ENCODE measurements at places on chromosomes 6 and 20.
A peak's percentile ranks its signal among the peaks of the same experiment; 100 is the strongest.

GRCh38 chr6:168371185-168371584, 51.6 kb upstream of the DACT2 start:
- DNase-seq, result no peak

DNA sequence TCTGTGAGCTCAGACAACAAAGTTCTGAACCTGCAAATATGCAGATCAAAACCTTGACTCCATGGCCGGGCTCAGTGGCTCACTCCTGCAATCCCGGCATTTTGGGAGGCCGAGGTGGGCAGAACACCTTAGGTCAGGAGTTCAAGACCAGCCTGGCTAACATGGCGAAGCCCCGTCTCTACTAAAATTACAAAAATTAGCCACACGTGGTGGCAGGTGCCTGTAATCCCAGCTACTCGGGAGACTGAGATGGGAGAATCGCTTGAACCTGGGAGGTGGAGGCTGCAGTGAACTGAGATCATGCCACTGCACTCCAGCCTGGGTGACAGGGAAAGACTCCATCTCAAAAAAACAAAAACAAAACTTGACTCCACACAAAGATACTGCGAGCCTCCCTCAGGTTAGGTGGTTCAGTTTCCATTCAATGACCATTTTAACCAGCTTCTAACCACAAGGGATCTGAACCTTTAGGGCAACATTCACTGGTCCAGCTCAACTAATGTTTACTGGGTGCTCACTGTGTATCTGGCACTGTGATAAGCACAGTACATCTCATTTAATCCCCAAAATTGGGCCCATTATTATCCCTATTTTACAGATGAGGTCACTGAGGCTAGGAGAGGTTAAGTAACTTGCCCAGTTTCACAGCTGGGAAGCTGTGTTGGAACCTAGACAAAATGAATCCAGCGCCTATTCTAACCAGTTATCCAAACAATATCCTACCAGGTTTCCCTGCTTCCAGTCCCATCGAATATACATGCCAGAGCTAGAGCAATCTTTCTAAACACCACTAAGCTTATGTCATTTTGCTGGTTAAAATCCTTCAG, 1.8 kb downstream of the SNRPB start:
- no peak for DNase-seq

- DNase-seq, result no peak
Observed at GRCh38 chr6:123745895-123746294, 57.8 kb upstream of the NKAIN2 start.

DNA sequence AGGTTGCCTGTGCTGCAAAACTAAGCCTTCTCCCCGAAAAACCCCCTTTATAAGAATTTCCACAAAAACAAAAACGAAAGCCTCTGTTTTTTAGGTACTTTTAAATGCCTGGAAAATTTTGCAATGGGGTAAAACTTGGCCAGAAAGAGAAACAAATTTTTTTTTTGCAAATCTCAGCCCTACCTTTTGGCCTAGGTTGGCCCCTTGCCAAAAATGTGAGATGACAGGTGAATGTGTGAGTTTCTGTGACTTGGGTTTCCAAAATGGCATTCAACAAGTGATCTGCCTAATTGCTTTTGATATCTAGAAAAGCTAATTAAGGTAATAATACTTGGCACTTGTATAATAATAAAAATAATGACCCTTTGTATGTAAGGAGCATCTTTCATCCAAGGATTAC, 48.4 kb downstream of the MAFB start:
- no peak for DNase-seq

- no peak for DNase-seq
Observed at GRCh38 chr20:58130581-58130980, 97.9 kb downstream of the ANKRD60 start.

- no peak for DNase-seq
Observed at GRCh38 chr6:167917551-167918154, 79.8 kb upstream of the KIF25 start.

- DNase-seq, result no peak
Observed at GRCh38 chr6:158717341-158718330, 67.8 kb downstream of the SYTL3 start.

- DNase-seq, result no peak
Observed at GRCh38 chr20:7375905-7376304, 564.4 kb downstream of the HAO1 start.

DNA sequence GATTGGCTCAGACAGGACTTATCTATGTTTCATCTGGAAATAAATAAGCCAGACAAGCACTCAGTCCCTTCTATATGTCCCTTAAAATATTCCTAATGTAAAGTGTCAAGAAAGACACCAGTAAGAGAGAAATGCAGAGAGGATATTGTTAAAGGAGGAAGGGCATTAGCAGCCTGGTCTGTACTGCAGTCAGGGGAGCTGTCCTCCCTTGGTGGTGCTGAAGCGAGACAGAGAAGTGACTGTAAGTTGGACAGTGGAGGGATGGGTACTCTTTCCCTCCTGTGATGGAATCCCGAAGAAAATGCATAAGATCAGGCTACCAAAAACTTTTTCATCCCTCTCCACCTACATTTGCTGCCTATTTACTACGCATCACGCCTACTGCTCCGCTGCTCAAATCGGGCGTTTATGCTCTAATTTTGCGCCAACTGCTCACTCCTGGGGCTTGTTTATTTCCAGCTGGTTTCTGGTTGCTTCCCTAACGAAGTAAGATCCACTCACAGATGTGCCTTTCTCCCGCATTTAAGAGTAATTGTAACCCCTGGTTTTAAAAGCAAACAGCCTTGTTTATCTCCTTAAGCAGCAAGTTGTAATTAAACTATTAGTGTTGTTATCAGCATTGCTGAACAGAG, 35.2 kb downstream of the PHACTR1 start:
- DNase-seq, result peak; percentile 86

DNA sequence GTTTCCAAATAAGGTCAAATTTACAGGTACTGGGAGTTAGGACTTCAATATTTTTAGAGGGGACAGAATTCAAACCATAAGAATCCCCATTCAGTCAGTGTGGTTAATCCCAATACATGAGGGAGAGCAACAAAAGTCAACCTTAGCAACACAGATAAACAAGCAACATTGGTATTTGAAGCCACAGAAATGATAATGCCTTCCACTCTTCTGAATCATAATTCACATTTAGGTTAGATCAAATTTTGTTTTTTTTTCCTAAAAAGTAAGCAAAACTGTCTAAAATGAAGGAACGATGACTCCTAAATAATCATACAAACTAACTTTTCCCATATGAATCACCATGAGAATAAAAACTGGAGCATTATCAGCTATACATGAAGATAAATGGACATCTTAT, 246.0 kb upstream of the TENT5A start:
- no peak for DNase-seq

- no peak for DNase-seq
Observed at GRCh38 chr6:168326294-168327261, 7.0 kb upstream of the DACT2 start.

DNA sequence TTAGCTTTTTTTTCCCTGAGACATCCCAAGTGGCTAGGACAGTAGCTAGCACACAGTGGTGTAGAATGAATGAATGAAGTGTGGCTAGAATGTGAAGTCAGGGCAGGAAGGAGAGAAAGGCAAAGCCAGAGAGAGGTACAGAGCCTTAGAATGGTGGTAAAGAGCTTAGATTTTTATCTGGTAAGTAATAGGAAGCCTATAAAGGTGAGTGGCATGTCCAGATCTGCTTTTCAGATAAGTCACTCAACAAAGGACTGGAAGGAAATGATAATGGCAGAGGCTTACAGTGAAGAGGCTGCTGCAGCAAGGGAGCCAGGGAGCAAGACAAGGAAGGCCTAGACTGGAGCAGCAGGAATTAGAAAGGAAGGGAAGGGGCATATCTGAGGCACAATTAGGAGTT, 96.0 kb upstream of the PRDM1 start:
- no peak for DNase-seq

- DNase-seq, result no peak
Observed at GRCh38 chr20:63963784-63964301, 5.9 kb downstream of the ZNF512B start.

DNA sequence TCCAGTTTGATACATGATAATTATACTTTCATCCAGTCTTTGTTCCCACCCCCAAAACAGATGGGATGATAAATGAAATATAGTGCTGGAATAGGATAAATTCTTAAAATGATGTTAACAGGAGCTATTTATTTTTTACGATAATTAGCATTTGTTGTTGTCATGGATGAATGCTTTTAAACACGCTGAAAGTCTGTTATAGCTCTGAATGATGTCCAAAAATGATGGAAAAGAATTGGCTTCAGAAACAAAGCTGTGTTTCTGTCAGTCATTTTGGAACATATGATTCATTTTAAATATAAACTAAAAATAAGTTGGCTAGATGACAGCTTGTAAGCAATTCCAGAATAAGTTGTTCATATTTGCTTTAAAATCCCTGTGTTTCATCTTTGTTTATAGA, 237.4 kb downstream of the GRIK2 start:
- DNase-seq, result no peak

- no peak for DNase-seq
Observed at GRCh38 chr6:29633534-29633905, 537 bp upstream of the GABBR1 start.

GRCh38 chr6:42720739-42721138, 1.7 kb downstream of the PRPH2 start:
- no peak for DNase-seq

DNA sequence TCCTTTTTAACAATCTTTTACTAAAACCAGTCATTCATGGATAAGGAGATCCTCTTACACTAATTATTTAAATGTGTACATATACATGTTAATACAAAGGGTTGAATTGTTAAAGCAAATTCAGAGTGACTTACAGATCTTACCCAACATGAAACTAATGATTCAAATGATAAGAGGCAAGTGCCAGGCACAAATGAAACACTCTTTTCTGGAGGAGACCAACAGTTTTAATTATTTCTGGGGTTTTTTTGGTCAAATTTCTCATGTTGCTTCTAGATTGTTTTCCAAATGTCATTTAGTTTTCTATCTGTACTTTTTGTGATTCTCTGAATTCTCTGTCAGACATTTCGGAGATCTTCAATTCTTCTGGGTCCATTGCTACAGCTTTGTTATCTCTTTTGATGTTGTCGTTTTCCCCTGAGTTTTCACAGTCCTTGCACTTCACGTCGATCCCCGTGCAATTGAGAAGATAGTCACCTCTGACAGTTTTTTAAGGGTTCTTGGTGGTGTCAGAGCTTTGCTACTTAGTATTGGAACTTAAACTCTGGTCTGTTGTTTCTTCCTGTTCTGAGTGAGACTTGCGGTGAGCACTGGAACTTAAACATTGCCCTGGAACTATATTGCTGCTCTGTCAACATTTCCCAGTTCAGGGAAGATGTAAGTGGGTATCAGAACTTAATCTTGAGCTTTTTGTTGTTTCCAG, 23.2 kb downstream of the MAS1 start:
- DNase-seq, result no peak

DNA sequence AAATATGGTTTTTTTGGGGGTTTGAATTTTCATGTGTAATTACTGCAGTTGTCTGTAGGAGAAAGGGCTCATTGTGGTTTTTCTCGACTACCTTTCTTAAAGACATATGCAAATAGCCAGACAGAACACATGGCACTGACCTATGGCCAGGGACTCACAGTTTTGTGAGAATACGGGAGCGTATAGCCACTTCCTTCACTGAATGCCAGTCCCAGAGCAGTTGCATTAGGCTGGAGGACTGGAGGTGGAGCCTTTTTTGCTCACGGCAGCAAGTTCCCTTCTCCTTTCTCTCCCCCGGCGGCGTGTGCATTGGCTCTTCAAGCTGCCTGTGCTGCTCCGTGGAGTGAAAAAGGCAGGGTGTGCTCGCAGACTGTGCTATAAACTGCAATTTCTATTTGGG, 114.9 kb downstream of the AKAP7 start:
- peak; percentile 48 for DNase-seq

DNA sequence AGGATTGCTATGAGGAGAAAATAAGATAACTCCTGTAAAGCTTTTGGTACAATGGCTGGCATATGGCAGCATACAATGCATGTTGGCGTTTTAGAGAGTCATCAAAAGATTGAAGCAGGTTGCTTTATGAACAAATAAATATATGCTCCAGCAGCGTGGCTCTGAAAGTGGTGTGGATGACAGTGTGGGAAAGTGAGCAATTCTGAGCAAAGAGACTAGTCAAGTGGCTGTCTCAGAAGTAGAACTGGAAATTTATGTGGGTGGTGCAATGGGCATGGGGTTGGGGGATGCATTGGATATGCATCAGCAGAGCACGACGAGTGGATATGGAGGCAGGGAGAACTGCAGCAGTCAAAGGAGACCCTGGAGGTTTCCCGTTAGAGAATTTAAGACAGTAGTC, 66.2 kb upstream of the PHACTR2 start:
- DNase-seq, result no peak

DNA sequence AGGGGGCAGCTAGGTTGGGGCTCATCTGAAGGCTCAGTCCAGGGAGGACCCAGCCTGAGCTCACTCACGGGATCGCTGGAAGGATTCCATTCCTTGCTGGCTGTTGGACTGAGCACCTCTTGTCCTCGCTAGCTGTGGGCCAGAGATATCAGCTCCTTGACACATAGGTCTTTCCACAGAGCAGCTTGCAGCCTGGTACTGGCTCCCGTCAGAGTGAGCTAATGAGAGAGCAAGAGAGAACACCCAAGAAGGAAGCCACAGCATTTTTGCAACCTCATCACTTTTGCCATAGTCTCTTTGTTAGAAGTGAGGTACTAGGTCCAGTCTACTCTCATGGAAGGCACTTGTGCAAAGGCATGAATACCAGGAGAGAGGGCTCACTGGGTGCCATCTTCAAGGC, 179.9 kb downstream of the CDC5L start:
- no peak for DNase-seq

Measured in WTC11 (cell line).